ENCODE measurements at places on chromosomes 3 and 15.

DNA sequence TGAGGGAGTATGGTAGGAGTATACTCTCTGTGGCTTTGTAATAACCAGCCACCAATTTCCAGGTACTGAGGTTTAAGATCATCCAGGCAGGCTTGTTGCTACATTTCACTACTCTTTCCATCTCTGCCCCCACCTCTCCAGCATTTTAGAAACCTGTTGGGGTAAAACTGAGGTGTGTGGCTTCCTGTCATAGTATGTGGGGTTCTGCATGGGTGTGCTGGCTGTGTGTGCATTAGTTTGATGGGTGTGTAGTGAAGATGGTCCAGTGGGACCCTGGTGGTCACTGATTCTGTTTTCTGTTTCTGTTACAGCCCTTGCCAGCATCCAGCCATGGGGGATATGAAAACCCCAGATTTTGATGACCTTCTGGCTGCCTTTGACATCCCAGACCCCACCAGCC is 34.0 kb downstream of the ZNF592 start:
- DNase-seq = no peak

- DNase-seq = no peak
Observed at GRCh38 chr3:21750831-21751391, at the start of gene ZNF385D. Gene ZNF385D, minus strand, starts transcription at chr3:21751210. Its CDS starts 294 bp downstream, at chr3:21750916.

DNA sequence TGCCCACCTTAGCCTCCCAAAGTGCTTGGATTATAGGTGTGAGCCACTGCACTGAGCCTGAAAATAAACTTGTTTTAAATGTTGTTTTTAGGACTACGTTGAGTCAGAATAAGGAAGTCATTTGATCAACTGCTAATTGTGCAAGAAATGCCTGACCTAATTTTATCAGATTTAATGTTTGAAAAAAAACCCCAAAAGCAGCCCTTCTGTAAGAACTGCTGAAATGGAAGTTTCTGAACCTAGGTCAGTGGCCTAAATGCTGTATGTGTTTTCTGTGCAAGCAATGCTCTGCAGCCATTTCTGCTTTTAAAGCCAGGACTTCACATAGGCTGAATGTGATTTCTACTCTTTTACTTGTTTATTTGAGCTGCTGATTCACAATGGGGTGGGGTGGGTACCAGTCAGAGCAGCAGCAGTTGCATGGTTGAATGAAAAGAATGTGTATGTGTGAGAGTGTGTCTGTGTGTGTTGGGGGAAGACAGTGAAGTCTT is 6.6 kb downstream of the GPX1 start:
- no peak for DNase-seq

- DNase-seq = no peak
Observed at GRCh38 chr3:156792945-156793344, 33.2 kb upstream of the LEKR1 start.

GRCh38 chr3:178405531-178405930 is 130.7 kb upstream of the KCNMB2 start:
- no peak for DNase-seq

- no peak for DNase-seq
Observed at GRCh38 chr3:51585197-51585596, 46.7 kb downstream of the RAD54L2 start.
